Type B pancreatic cell (in vitro differentiated cells): ENCODE measurements at places on chromosomes 12 and 14. TPM values are rescaled to one million over a fixed set of nuclear protein-coding genes. Genes with fewer than 3 reads are reported as not detected.
A peak's percentile ranks its signal among the peaks of the same experiment; 100 is the strongest.

GRCh38 chr14:44297437-44297836 lies 209.6 kb downstream of the FSCB start:
- H3K4me1 ChIP-seq: no peaks in the 10 kb centered on the region
- H3K4me3 ChIP-seq: no peak overlapping the region
- DNase-seq: no peak
- no peaks in the 10 kb centered on the region for H3K36me3 ChIP-seq
- no peaks in the 10 kb centered on the region for H3K27me3 ChIP-seq

The HOXC13 gene
- total RNA-seq: 0.48 TPM in 1 of 2 replicates, not detected in the other

The KRT79 gene
- not detected in 2 replicates for total RNA-seq

- no peaks in the 10 kb centered on the region for H3K4me1 ChIP-seq
- H3K4me3 ChIP-seq: no peak overlapping the region
- H3K27me3 ChIP-seq: peaks cover 3% of the 10 kb centered on the region
- no peak for DNase-seq
- H3K27ac ChIP-seq: no peak overlapping the region
- H3K36me3 ChIP-seq: no peaks in the 10 kb centered on the region
Observed at GRCh38 chr14:74407801-74408154, 18.2 kb downstream of the SYNDIG1L start.

- no peaks in the 10 kb centered on the region for H3K27me3 ChIP-seq
- H3K4me1 ChIP-seq: peaks cover 11% of the 10 kb centered on the region
- H3K4me3 ChIP-seq: no peak overlapping the region
- peaks cover 19% of the 10 kb centered on the region for H3K36me3 ChIP-seq
Observed at GRCh38 chr14:102793531-102794328, 16.5 kb downstream of the TRAF3 start.

The GPR84 gene
- not detected in 2 replicates for total RNA-seq

The AHNAK2 gene
- 1.1 and 2.0 TPM in 2 replicates for total RNA-seq

DNA sequence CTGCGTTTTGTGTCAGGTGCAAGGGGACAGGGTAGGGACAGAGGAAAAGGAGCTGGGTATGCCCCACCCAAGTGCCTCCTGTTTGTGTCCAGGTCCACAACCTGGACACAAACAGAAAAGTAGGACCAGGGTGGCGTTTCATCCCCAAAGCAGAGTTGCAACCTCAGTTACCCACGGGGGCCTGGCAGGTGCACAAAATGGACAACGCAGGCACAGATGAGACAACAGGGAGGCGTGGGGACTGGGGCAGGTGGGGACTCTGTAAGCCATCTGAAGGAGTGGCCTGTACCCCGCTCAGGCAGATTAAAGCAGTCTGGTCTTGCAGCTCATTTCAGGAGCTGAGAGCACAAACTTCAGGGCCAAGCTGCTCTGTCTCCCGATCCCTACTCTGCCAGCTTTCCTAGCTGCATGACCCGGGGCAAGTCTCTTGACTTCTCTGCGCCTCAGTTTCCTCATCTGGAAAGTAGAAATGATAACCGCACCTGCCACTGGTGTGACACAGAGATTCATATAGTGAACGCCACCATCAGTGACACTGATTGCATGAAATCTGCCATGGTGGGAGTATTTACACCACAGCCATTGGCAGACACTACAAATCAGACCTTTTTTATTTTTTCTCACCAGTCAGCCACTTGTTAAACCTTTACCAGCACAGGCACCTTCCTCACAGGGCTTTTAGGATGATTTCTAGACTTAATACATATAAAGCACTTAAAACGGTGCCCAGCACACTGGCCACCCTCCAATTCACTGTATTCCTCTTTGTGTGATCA lies 123.0 kb downstream of the PHETA1 start:
- H3K27me3 ChIP-seq: peaks cover 2% of the 10 kb centered on the region
- no peak overlapping the region for H3K4me3 ChIP-seq
- H3K36me3 ChIP-seq: peaks cover 7% of the 10 kb centered on the region
- no peak overlapping the region for H3K27ac ChIP-seq
- no peak for DNase-seq
- no peaks in the 10 kb centered on the region for H3K4me1 ChIP-seq

GRCh38 chr12:63521706-63522105 lies 146.6 kb downstream of the DPY19L2 start:
- DNase-seq: no peak
- H3K4me3 ChIP-seq: no peak overlapping the region
- peaks cover 4% of the 10 kb centered on the region for H3K27me3 ChIP-seq
- H3K4me1 ChIP-seq: peaks cover 4% of the 10 kb centered on the region

DNA sequence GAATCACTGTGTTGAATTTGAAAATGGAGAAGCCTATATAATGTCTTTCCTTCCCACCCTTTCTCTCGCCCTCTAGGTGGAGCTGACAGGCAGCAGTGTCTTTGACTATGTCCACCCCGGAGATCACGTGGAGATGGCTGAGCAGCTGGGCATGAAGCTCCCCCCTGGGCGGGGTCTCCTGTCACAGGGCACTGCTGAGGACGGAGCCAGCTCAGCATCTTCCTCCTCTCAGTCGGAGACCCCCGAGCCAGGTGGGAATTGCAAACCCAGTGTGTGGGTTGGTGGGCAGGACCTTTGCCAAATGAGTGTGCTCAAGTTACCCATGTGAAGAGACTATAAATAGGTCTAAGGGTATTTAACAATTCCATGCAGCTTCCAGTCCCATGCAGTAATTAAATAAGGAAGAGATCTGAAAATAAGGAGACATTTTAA lies 274.7 kb downstream of the EGLN3 start:
- peaks cover 18% of the 10 kb centered on the region for H3K27me3 ChIP-seq
- no peak overlapping the region for H3K27ac ChIP-seq
- H3K36me3 ChIP-seq: peaks cover 3% of the 10 kb centered on the region

The CLEC2D gene
- 9.2 and 10.3 TPM in 2 replicates for total RNA-seq

The ZC2HC1C gene
- total RNA-seq: 3.7 and 4.7 TPM in 2 replicates

- peaks cover 3% of the 10 kb centered on the region for H3K27me3 ChIP-seq
- no peak overlapping the region for H3K4me3 ChIP-seq
- no peaks in the 10 kb centered on the region for H3K36me3 ChIP-seq
- no peaks in the 10 kb centered on the region for H3K4me1 ChIP-seq
- no peak for DNase-seq
Observed at GRCh38 chr14:95645389-95645996, 40.7 kb upstream of the TCL1B start.

DNA sequence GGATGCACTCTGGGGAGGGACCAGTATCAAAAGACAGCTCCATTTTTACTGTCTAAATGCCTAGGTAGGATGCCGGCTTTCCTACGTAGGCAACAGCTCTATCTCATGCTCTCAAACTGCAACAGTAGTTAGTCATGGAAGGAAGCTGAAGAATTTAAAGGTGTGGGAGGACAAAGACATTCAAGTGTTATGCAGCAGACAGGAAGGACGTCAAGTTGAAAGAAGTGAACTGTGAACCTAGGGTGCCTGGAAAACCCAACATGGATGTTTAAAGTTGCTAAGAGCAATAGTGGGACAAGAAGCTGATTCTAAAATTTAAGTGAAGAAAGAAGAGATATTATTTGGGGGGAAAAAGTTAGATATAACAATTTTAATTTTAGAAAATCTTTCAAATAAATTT lies 5.9 kb downstream of the SEC23A start:
- peaks cover 14% of the 10 kb centered on the region for H3K4me1 ChIP-seq
- peak overlapping the region; percentile 83 for H3K27ac ChIP-seq
- H3K27me3 ChIP-seq: no peaks in the 10 kb centered on the region
- peaks cover 15% of the 10 kb centered on the region for H3K36me3 ChIP-seq
- no peak for DNase-seq

DNA sequence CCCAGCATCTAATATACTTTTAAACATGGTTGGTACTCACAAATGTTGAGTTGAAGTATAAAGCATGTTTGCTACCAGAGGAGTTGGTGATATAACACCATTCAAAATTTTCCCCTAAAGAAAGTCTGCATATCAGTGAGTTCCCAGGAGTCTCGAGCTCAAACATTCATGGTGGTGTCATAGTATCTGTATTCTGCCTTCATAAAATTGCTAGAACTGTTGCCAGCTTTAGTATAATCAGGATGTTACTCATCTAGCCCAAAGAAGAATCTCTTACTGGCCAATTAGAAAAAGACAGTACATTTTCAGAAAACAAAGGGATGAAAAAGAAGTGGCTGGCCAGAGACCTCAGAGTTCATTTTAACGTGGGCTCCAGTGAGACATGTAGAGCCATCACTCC lies 374.7 kb downstream of the KCNH5 start:
- no peaks in the 10 kb centered on the region for H3K36me3 ChIP-seq
- peaks cover 6% of the 10 kb centered on the region for H3K27me3 ChIP-seq
- no peak overlapping the region for H3K27ac ChIP-seq
- peaks cover 7% of the 10 kb centered on the region for H3K4me1 ChIP-seq

DNA sequence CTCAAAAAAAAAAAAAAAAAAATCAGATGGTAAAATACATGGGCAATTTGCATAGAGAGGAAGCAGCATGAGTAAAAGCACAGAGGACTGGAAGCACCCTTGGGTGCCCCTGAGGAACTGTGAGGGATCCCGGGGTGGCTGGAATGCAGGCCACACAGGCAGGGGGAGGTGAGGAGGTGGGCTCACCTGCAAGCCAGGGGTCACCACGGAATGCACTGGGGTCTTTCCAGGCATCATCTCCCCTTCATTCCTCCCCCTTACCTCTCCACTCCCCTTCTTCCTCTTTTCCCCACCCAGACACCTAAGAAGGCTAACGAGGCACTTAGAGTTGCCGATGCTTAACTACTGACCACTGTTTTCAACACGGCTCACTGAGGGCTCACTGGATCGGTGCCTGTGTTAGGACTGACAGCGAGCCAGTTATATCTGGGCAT lies 14.4 kb upstream of the HIP1R start:
- no peak overlapping the region for H3K27ac ChIP-seq
- no peak overlapping the region for H3K4me3 ChIP-seq
- H3K4me1 ChIP-seq: no peaks in the 10 kb centered on the region

GRCh38 chr14:81315341-81315740 lies 84.8 kb downstream of the STON2 start:
- H3K36me3 ChIP-seq: peaks cover 10% of the 10 kb centered on the region
- H3K4me1 ChIP-seq: peaks cover 45% of the 10 kb centered on the region

- no peak for DNase-seq
- peak overlapping the region; percentile 7 for H3K4me3 ChIP-seq
- no peaks in the 10 kb centered on the region for H3K27me3 ChIP-seq
- no peaks in the 10 kb centered on the region for H3K36me3 ChIP-seq
Observed at GRCh38 chr12:121657305-121658008, 12.0 kb downstream of the MORN3 start.

The ERC1 gene
- total RNA-seq: 62.8 and 83.5 TPM in 2 replicates

DNA sequence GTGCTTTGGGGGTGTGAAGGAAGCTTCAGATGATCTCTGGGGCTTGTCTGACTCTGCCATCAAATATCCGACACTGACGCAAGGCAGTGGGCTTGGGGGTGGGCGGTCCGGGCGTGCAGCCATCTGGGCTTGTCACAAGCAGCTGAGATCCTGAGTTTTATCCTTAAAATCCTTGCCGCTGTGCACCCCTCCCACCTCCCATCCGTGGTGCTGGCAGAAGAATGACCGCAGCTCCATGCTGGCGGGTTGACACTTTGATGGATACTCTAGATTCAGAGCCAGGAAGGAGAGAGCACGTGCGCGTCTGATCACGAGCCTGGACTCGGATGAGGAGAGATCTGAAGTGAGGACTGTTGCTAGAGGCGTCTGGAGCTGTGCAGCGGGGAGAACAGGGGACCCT lies 3.0 kb downstream of the ZFYVE21 start:
- peaks cover 3% of the 10 kb centered on the region for H3K27me3 ChIP-seq
- no peak for DNase-seq
- H3K4me1 ChIP-seq: peaks cover 46% of the 10 kb centered on the region
- H3K36me3 ChIP-seq: peaks cover 3% of the 10 kb centered on the region
- peak overlapping the region; percentile 88 for H3K4me3 ChIP-seq
- H3K27ac ChIP-seq: no peak overlapping the region

- H3K4me3 ChIP-seq: no peak overlapping the region
- no peak for DNase-seq
- no peak overlapping the region for H3K27ac ChIP-seq
Observed at GRCh38 chr12:113461666-113462065, 10.0 kb downstream of the LHX5 start.

GRCh38 chr12:92530706-92531105 lies 172.1 kb upstream of the PLEKHG7 start:
- H3K4me1 ChIP-seq: peaks cover 5% of the 10 kb centered on the region
- H3K36me3 ChIP-seq: no peaks in the 10 kb centered on the region
- H3K4me3 ChIP-seq: no peak overlapping the region
- no peak overlapping the region for H3K27ac ChIP-seq

GRCh38 chr14:50953502-50953901 lies 9.2 kb upstream of the PYGL start:
- peaks cover 9% of the 10 kb centered on the region for H3K4me1 ChIP-seq
- no peaks in the 10 kb centered on the region for H3K27me3 ChIP-seq
- H3K36me3 ChIP-seq: no peaks in the 10 kb centered on the region
- no peak overlapping the region for H3K27ac ChIP-seq
- no peak for DNase-seq

DNA sequence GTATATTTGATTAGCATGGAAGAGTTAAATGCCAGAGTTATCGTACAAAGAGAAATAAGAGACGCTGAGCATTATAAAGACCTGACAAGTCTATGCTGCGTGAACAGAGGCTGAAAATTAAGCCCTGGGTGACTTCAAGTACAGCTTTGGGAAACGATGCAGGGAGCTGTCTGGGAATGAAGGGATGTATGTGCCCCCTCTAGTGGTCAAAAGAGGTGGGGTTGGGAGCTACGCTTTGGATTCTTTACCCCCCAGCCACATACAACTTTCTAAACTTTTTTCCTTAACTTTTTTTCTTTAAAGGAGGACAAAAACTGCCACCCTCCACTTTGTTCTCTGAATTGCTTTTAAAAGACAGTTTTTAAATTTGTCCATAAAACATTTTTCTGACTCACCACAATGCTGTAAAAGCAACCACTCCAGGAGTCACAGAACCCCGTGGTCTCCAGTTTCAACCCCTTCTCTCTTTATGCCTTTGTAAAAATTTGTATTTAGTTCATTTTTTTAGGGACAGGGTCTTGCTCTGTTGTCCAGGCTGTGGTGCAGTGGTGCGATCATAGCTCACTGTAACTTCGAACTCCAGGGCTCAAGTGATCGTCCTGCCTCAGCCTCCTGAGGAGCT lies 59.4 kb downstream of the ZNF664 start:
- no peak overlapping the region for H3K4me3 ChIP-seq
- peaks cover 3% of the 10 kb centered on the region for H3K27me3 ChIP-seq

DNA sequence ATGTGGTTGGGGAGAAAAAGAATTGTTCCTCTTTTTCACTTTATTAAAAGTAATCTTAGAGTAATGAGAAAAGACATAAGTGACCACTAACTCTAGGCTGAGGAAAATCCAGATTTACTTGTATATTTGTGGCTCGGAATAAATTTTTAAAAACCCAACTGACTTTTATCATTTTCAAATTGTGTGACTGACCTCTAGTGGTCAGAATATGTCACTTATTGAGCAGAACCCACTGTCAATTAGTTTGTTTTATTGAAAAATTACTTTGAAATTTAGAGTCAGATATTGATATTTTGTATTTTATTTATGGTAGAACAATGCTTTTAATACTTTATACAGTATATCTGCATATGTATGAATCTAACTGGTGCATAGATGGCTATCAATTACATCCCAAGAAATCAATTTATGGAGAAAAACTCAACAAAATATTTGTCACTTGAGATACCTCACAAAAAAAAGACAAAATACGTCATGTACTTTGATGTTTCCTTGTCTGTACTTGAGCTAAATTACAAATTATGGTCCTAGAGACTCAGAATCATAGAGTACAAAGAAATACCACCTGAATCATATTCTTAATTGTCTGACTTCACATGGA lies 229.4 kb downstream of the CNTN1 start:
- no peak overlapping the region for H3K27ac ChIP-seq
- no peaks in the 10 kb centered on the region for H3K4me1 ChIP-seq
- no peak for DNase-seq
- H3K36me3 ChIP-seq: no peaks in the 10 kb centered on the region

The AACS gene
- 26.9 and 37.1 TPM in 2 replicates for total RNA-seq
